ENCODE measurements at places on chromosomes 6 and 20. TPM values are rescaled to one million over a fixed set of nuclear protein-coding genes. Genes with fewer than 3 reads are reported as not detected.

TMC2 gene
- total RNA-seq = not detected

MUC22 gene
- not detected for total RNA-seq

MMS22L gene
- total RNA-seq = 9.6 TPM

OTOR gene
- total RNA-seq = not detected

HMGN4 gene
- 68.8 TPM for total RNA-seq

TNFRSF6B gene
- total RNA-seq = 8.7 TPM

POLR1C gene
- 24.0 TPM for total RNA-seq

DLK2 gene
- total RNA-seq = 0.28 TPM

KIF13A gene
- total RNA-seq = 56.2 TPM

RSPO4 gene
- not detected for total RNA-seq

Measured in regular cardiac myocyte (primary cell).